ENCODE measurements at places on chromosomes 7 and 10.

GRCh38 chr7:880450-880849 lies 4.1 kb downstream of the GET4 start:
- H3K36me3 ChIP-seq: peaks cover 23% of the 10 kb centered on the region
- H3K4me1 ChIP-seq: peaks cover 81% of the 10 kb centered on the region
- no peak overlapping the region for H3K27ac ChIP-seq
- no peak overlapping the region for H3K4me3 ChIP-seq
- no peak for DNase-seq

DNA sequence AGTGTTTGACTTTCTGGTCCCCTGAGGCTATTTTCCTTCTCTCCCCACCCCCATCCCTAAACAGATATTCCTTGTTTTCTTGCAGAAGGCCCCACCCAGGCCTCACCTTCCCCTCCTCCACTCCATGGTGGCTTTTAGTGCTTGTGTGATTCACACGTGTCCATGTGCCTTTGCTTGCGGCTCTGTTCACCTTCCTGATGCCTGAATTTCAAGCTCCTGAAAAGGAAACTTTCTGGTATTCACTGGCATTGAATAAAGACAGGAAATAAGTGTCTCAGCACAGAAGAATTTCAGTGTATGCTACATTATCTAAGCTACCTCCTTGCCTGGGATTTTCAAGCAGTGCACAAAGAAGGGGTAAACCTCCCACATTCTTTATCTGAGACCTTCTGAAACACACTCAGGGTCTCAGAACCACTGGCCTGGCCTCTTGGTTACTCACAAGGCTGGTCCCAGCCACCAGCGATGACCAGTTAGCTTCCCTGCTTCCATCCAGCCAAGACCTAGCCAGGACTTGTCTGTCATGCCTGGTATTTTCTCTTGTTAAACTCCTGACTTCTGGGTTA lies 17.2 kb upstream of the UBE2H start:
- H3K4me1 ChIP-seq: peaks cover 14% of the 10 kb centered on the region
- H3K36me3 ChIP-seq: no peaks in the 10 kb centered on the region
- no peak overlapping the region for H3K4me3 ChIP-seq
- peak; percentile 10 for DNase-seq

GRCh38 chr7:52547308-52547910 lies 488.0 kb upstream of the POM121L12 start:
- no peaks in the 10 kb centered on the region for H3K36me3 ChIP-seq
- H3K4me1 ChIP-seq: no peaks in the 10 kb centered on the region
- no peaks in the 10 kb centered on the region for H3K27me3 ChIP-seq
- H3K4me3 ChIP-seq: no peak overlapping the region

DNA sequence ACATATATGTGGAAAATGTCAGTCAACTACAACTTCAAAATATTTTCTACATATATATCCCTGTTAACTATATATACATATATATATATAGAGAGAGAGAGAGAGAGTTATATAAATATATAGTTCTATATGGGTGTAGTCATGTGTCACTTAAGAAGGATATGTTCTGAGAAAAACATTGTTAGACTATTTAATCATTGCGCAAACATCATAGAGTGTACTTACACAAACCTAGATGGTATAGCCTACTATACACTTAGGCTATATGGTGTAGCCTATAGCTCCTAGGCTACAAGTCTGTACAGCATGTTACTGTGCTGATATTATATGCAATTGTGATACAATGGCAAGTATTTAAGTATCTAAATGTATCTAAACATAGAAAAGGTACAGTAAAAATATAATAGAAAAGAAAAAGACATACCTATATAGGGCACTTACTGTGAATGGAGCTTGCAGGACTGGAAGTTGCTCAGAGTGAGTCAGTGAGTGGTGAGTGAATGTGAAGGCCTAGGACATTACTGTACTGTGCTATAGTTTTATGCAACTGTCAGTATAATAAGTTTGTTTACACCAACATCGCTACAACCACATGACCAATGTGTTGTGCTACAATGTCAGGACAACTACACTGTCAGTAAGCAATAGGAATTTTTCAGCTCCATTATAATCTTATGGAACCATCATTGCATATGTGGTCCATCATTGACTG lies 18.0 kb upstream of the FGL2 start:
- no peak overlapping the region for H3K4me3 ChIP-seq
- no peak overlapping the region for H3K27ac ChIP-seq
- H3K4me1 ChIP-seq: no peaks in the 10 kb centered on the region
- no peaks in the 10 kb centered on the region for H3K36me3 ChIP-seq

DNA sequence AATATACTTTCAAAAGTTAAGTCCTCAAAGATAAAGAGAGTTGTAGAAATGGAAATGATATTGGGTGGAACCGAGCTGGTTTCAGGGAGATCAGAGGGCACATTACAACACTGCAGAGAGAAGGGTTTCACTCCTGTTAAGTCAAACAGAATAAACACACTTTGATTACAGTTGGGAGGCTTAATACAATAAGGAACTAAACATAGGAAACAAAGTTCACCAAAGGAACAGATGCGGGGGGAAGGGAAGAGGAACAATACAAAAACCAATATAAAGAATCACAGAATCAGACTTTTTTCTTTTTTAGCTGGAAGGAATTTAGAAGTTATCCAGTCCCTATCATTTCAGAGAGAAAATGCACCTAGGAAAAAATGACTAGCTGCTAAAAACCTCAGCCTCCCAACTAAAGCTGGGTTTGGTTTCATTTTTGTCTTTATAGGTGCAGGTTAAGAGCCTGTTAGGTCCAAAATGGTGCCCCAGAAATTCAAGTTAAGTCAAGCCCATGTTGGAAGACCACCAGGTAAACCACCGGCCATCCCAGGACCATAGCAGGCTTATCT lies 81.9 kb downstream of the DNMBP start:
- DNase-seq: no peak
- H3K4me3 ChIP-seq: peak overlapping the region; percentile 18
- no peaks in the 10 kb centered on the region for H3K36me3 ChIP-seq
- peak overlapping the region; percentile 57 for H3K27ac ChIP-seq
- H3K4me1 ChIP-seq: peaks cover 40% of the 10 kb centered on the region

All from esophagus squamous epithelium (tissue), 5 donors.